ENCODE measurements at places on chromosomes 3 and 15.

GRCh38 chr3:22947851-22948250 lies 255.3 kb upstream of the UBE2E2 start:
- DNase-seq: no peak

DNA sequence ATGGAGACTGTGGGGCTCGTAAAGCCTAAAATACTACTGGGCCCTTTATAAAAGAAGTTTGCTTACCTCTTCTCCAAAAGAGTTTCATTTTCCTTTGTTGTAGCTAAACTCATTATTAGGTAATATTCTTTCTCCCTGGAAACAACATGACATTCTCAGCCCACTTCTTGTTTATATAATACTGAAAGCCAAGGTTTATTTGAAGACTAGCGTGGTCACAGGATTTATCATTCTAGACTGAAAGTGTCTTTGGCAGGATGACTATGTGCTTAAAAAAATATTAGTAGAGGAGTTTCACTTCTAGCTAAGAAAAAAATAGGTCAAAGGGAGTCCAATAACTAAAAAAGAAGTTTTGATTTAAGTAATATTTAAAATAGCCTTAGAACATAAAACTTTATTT lies 1085.2 kb upstream of the CADM2 start:
- no peak for DNase-seq

- DNase-seq: no peak
Measured at GRCh38 chr3:139499536-139499935, 23.2 kb upstream of the RBP2 start.

DNA sequence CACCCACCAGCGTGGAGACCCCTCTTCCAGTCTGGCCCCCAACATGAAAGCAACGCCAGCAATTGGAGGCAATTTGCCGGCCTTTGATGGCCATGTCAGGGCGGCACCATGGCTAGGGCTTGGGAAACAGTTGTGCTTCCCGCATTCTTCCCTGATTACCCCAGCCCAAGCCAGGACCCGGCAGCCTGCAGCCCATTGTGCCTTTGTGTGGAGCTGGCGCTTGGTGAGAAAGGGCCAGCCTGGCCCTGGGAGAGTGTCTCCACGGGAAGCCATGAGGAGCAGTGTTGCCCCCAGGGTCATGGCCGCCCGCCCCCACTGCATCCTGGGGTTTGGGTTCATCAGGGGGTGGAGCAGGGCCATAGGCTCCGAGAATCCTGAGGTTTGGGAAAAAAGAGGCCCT lies 66.0 kb downstream of the DNAJB8 start:
- DNase-seq: peak; percentile 67

DNA sequence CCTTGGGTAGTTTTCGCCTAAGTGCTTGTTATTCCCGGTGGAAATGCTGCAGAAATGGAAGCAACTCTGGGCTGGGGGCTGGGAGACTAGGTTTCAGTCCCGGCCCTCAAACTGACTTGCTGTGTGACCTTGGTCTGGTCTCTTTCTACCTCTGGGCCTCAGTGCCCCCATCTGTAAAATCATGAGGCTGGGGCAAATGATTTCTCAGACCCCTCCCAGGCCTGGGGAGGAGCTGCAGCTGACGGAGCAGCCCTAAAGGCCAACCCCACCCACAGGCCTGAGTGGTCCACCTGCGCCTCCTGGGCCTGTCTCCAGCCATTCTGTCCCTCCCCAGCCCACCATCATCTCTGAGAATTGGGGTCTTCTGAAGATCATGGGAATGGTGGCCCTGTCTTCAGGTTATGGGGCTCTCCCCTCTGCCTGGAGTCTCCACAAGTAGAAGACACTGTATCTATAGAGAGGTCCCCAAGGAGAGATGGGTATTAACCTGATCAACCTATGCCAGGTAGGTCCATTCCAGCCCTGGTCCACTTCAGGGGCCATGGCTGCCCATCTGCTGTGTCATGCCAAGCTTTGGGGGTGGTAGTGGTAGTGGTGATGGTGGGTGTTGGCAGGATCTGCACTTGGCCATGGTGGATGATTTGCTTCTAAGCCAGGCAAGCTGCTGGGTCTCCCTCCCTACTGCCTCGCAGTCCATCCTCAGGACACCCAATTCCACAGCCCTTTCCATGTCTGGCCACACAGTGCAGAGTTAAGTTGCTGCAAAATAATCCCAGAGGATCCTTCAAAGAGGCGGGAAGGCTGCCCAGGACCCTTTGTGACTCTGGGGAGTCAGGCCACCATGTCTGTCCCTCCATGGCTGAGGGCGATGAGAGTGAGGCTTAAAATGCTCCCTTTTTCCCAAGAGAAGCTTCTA lies 46.0 kb downstream of the ITGA11 start:
- DNase-seq: no peak

GRCh38 chr15:53404930-53405493 lies 354.5 kb downstream of the WDR72 start:
- no peak for DNase-seq

All from brain (organoid and tissue), 16 donors.